ENCODE measurements at places on chromosomes 3 and 15. TPM values are rescaled to one million over a fixed set of nuclear protein-coding genes. Genes with fewer than 3 reads are reported as not detected.
A peak's percentile ranks its signal among the peaks of the same experiment; 100 is the strongest.

- no peaks in the 10 kb centered on the region for H3K27me3 ChIP-seq
- no peak overlapping the region for H3K4me3 ChIP-seq
- no peaks in the 10 kb centered on the region for H3K36me3 ChIP-seq
- H3K4me1 ChIP-seq = no peaks in the 10 kb centered on the region
- H3K27ac ChIP-seq = no peak overlapping the region
Observed at GRCh38 chr3:42531470-42531869, 29.0 kb downstream of the VIPR1 start.

GRCh38 chr15:42053010-42053409 is 32.2 kb upstream of the PLA2G4E start:
- H3K27ac ChIP-seq = no peak overlapping the region
- H3K27me3 ChIP-seq = no peaks in the 10 kb centered on the region
- H3K4me1 ChIP-seq = peaks cover 7% of the 10 kb centered on the region

GRCh38 chr3:155449613-155450267 is 156.3 kb upstream of the STRIT1 start:
- no peaks in the 10 kb centered on the region for H3K27me3 ChIP-seq
- H3K36me3 ChIP-seq = no peaks in the 10 kb centered on the region
- no peak for DNase-seq
- no peak overlapping the region for H3K27ac ChIP-seq

- H3K27me3 ChIP-seq = no peaks in the 10 kb centered on the region
- H3K27ac ChIP-seq = no peak overlapping the region
- H3K36me3 ChIP-seq = peaks cover 15% of the 10 kb centered on the region
- H3K4me3 ChIP-seq = no peak overlapping the region
- DNase-seq = no peak
Observed at GRCh38 chr3:43346978-43347749, 60.8 kb downstream of the SNRK start.

DNA sequence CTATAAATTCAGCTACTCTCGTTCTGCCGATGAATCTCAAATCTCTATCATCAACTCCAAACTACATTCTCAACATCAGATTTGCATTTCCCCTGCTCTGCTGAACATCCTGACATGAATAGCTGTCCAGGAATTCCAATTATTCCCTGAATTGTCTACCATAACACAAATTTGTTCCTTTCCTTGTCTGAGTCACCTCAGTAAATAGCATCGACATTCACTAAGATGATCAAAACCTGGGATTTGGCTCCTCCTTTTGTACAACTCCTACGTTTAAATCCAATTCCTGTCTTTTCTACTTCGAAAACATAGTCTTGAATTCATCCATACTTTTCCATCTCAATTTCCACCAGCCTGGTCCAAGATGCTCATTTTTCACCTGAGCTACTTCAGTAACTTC is 107.0 kb downstream of the GREM1 start:
- no peak overlapping the region for H3K4me3 ChIP-seq
- H3K36me3 ChIP-seq = no peaks in the 10 kb centered on the region
- H3K27ac ChIP-seq = no peak overlapping the region
- no peaks in the 10 kb centered on the region for H3K4me1 ChIP-seq
- H3K27me3 ChIP-seq = no peaks in the 10 kb centered on the region

DNA sequence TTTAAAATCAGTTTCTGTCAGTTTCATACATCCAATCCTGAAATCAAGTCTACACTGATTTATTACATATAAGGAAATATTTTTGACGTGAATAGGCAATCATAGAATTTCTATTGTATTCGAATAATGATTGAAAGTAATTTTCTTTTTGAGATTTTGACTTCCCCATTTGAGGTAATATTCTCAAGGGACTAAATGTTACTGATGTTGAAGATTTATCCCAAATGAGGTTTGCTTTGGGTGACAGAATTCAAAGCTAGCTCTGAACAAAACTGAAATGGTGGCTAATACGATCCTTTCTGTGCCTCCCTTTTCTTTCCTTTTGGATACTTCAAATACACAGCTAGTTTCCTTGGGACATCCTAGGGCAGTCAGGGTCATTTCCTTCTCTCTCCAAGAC is 12.9 kb upstream of the CNBP start:
- peaks cover 26% of the 10 kb centered on the region for H3K4me1 ChIP-seq
- DNase-seq = no peak
- H3K36me3 ChIP-seq = no peaks in the 10 kb centered on the region
- no peak overlapping the region for H3K4me3 ChIP-seq

DNA sequence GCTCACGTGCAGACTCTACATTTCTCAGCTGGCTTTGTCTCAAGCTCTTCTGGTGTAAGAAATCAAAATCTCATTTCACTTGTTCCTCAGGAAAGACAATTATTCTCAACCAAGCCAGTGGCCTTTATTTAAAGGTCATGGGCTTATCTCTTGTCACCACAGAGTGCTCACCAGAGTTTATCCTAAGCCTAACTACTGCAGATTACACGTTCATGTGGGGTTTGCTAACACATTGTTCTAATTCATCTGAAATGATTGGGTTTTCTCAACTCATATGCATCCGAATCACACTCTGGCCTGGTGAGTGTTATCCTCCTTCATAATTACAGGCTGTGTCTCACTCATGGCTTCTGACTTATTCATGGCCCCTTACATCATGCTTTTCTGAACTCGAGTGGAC is 83.3 kb upstream of the TSC22D2 start:
- no peak for DNase-seq
- H3K4me1 ChIP-seq = no peaks in the 10 kb centered on the region
- H3K36me3 ChIP-seq = no peaks in the 10 kb centered on the region
- no peak overlapping the region for H3K4me3 ChIP-seq
- H3K27ac ChIP-seq = no peak overlapping the region

DNA sequence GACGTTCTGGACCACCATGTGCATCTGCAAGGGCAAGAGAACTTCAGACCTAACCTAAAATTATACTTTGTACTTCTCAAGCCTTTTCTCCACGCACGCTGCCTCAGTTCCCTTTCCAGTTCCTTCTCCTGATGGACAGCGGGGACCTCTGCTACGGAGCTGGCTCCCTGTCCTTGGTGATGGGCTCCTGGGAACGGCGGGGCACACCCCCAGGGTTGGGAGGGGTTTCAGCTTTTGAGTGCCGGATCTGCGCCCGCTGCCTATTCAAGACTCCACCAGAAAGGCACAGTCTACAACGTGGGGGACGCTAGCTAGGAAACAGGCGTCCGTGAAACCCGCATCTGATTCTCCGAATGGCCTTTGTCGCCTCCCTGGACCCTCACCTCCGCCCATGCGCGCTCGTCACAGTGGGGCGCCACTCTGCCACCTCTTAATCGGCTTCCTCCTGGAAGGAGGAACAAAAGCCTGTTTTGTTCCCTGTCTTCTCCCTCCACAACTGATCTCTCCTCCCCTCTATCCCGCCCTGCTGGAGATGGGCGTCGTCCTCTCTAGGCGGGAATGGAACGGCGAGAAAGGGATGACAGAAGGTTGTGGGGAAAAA is 2.2 kb downstream of the GPR149 start:
- H3K4me3 ChIP-seq = peak overlapping the region; percentile 26
- no peaks in the 10 kb centered on the region for H3K27me3 ChIP-seq
- no peak overlapping the region for H3K27ac ChIP-seq
- H3K4me1 ChIP-seq = peaks cover 16% of the 10 kb centered on the region

The SMCO1 gene
- total RNA-seq = not detected

- peaks cover 3% of the 10 kb centered on the region for H3K4me1 ChIP-seq
- H3K27me3 ChIP-seq = no peaks in the 10 kb centered on the region
Observed at GRCh38 chr3:174441588-174442301, 417.4 kb upstream of the NAALADL2 start.

DNA sequence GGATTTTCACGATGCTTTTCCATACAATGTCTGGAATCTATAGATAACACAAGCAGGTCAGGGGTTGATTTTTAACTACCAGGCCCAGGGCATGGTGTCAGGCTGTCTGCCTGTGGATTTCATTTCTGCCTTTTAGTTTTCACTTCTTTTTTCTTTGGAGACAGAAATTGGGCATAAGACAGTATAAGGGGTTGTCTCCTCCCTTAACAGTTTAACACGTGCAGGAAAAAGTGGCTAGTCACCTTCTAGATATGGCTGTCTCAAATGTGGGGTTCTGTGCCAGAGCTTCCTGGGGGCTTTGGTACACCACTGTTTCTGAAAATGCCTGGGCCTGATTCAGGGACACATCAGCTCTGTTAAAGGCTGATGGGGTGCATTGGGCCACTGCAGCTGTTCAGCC is 7.4 kb upstream of the ZNF589 start:
- H3K4me1 ChIP-seq = peaks cover 18% of the 10 kb centered on the region
- no peaks in the 10 kb centered on the region for H3K27me3 ChIP-seq
- no peak for DNase-seq
- H3K36me3 ChIP-seq = no peaks in the 10 kb centered on the region
- H3K4me3 ChIP-seq = no peak overlapping the region

- H3K36me3 ChIP-seq = no peaks in the 10 kb centered on the region
- no peak overlapping the region for H3K4me3 ChIP-seq
- no peaks in the 10 kb centered on the region for H3K27me3 ChIP-seq
- no peak overlapping the region for H3K27ac ChIP-seq
- no peaks in the 10 kb centered on the region for H3K4me1 ChIP-seq
Observed at GRCh38 chr3:118997190-118997589, 37.5 kb downstream of the IGSF11 start.

GRCh38 chr15:66261056-66261455 is 7.5 kb upstream of the MEGF11 start:
- no peaks in the 10 kb centered on the region for H3K36me3 ChIP-seq
- H3K27me3 ChIP-seq = no peaks in the 10 kb centered on the region
- no peak overlapping the region for H3K27ac ChIP-seq
- H3K4me1 ChIP-seq = no peaks in the 10 kb centered on the region
- no peak overlapping the region for H3K4me3 ChIP-seq

GRCh38 chr3:8451696-8452095 is 49.9 kb upstream of the LMCD1 start:
- H3K4me1 ChIP-seq = no peaks in the 10 kb centered on the region
- DNase-seq = no peak

DNA sequence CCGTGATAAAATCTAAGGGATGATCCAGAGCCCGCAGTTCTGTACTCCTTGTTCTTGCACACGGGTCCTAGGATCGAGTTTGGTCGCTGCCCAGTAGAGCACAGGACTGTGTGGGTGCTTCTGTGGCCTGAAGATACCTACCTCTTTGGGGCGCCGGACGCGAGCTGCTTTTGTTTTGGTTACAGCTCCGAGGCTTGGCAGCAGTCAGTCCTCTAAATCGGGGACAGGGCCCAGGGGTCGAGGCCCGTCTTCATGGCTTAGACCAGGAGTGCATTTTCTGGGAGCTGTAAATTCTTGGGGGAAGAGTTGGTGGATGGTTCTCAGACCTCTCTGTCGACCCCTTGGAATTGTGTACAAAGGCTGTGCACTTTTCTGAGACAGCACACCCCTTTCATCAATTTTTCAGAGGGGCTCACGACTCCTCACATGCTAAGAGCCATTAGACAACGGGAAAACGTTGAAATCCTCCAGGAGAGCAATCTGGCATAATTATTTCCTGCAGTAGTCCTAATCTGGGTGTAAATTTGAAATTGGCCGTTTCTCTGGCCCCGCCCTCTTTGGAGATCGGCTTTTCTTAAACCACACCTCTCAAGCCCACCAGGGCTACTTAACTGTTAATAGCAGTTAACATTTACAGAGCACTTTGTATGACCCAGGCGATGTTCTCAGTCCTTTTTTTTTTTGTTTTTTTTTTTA is 928 bp downstream of the CEP97 start:
- H3K27ac ChIP-seq = peak overlapping the region; percentile 64
- peaks cover 33% of the 10 kb centered on the region for H3K36me3 ChIP-seq
- H3K4me1 ChIP-seq = peaks cover 3% of the 10 kb centered on the region
- no peaks in the 10 kb centered on the region for H3K27me3 ChIP-seq

- H3K27me3 ChIP-seq = no peaks in the 10 kb centered on the region
- DNase-seq = no peak
- no peaks in the 10 kb centered on the region for H3K36me3 ChIP-seq
Observed at GRCh38 chr3:73073091-73073707, 11.7 kb downstream of the EBLN2 start.

- no peak overlapping the region for H3K27ac ChIP-seq
- H3K4me3 ChIP-seq = no peak overlapping the region
- no peak for DNase-seq
- H3K27me3 ChIP-seq = no peaks in the 10 kb centered on the region
Observed at GRCh38 chr15:44099671-44100070, 95.4 kb downstream of the FRMD5 start.

DNA sequence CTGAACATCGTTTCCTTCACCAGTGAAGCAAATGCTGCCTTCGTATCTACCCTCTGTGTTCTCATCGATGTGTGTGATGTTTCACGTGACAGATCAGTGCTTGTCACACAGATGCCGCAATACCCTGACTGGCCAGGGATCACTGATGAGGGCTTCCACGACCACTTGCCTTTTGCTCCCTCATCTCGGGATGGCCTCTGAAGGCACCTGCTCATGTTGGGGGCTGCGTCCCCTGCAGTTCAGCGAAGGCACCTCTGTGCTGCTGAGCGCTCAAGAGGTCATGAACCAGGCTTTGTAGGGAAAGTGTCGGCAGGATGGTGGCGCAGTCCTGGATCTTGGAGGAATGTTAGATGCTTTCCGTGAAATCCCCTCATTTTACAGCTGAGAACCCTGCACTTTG is 79.2 kb upstream of the KLF13 start:
- DNase-seq = no peak
- H3K4me1 ChIP-seq = no peaks in the 10 kb centered on the region
- H3K27ac ChIP-seq = no peak overlapping the region

- no peak overlapping the region for H3K4me3 ChIP-seq
- H3K36me3 ChIP-seq = no peaks in the 10 kb centered on the region
- no peak for DNase-seq
- H3K27ac ChIP-seq = no peak overlapping the region
Observed at GRCh38 chr3:122057671-122058070, 2.5 kb downstream of the CD86 start.

The TPRA1 gene
- 19.2 TPM for total RNA-seq

GRCh38 chr3:44045476-44046275 is 196.0 kb upstream of the TOPAZ1 start:
- DNase-seq = no peak
- H3K27ac ChIP-seq = no peak overlapping the region
- no peaks in the 10 kb centered on the region for H3K27me3 ChIP-seq
- no peaks in the 10 kb centered on the region for H3K4me1 ChIP-seq
- H3K36me3 ChIP-seq = no peaks in the 10 kb centered on the region
- H3K4me3 ChIP-seq = no peak overlapping the region

GRCh38 chr15:58544756-58545155 is 113.0 kb downstream of the LIPC start:
- H3K27ac ChIP-seq = no peak overlapping the region
- no peak overlapping the region for H3K4me3 ChIP-seq
- no peaks in the 10 kb centered on the region for H3K36me3 ChIP-seq
- peaks cover 7% of the 10 kb centered on the region for H3K4me1 ChIP-seq
- no peaks in the 10 kb centered on the region for H3K27me3 ChIP-seq
- DNase-seq = no peak

DNA sequence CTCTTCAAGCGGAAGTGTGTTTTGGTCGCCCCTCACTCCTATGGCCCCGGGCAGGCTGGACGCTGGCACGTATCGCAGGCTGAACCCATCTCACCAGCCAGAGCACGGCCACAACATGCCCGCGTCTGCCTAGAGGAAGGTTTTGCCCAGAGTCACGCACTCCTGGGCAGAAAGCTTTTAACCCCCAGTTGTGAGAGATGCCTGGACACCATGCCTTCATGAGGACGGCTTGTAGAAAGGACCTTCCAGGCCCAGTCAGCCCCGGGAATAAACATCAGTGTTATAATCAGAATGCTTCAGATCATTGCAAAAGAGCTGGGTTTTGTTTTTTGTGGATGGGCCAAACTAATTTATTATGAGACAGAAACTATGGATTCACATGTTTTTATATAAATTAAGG is 16.5 kb downstream of the CYFIP1 start:
- DNase-seq = no peak
- peak overlapping the region; percentile 18 for H3K27ac ChIP-seq
- H3K4me1 ChIP-seq = peaks cover 50% of the 10 kb centered on the region
- H3K27me3 ChIP-seq = no peaks in the 10 kb centered on the region
- peaks cover 3% of the 10 kb centered on the region for H3K36me3 ChIP-seq

The SLC25A20 gene
- total RNA-seq = 4.2 TPM

Data from esophagus squamous epithelium (tissue), 5 donors.